ENCODE measurements at places on chromosomes 12 and 14.

DNA sequence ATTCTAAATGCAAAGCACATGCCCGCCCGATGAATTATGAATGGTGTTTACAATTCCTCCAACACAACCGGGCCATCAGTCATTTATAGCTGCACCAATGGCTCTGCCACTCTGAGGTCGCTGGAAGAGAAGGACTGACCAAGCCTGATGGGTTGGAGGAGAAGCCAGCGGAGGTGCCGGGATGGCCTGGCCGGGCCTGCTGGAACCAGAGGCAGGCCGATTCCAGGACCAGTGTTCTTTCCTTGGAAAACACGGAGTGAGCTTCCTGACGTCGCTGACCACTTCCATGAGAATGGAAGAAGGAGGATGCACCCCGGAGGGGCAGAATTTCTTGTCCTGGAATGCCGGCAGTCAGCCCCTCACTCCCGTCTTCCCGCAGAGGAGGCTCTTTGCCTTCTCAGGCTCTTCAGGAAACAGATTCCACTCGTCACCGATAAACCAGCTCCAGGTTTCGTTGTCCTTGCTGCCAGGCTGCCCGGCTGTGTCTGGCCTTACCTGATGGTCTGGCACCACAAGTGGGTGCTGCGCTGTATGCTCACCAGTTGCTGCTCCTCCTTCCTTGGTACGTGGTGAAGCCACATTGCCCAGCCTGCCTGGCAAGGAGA lies 358.5 kb upstream of the SFSWAP start:
- no peak for DNase-seq

DNA sequence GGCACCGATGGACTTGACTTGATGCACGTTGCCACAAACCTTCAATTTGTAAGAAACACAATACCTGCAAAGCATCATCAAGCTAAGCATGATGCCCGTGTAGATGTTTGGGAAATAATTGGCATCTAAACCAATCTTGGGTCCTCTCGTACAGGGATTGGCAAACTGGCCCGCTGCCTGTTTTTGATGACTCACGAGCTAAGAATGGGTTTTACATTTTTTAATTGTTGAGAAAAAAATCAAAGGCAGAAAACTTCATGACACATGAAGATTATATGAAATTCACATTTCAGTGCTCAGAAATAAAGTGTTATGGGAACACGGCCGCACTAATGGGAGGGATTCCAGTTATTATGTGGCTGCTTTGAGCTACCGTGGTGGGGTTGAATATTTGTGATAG lies 10.9 kb downstream of the MTA1 start:
- DNase-seq = no peak

DNA sequence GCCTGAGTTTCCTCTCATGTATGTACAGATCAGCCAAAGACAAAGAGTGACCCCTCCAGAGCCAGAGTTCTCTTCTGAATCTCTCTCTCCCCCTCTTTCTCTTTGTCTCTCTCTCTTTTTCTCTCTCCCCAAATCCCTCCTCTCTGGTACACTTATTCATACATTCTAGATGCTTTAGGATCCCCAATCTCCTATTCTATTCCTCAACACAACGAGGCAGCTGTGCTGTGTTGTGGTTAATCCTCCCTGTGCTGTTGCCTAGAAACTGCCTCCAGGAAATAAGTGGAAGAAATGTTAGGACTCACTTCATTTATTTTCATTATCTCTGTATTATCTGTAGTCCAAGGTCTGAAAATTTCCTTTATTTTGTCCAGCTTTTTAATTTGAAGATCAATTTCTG lies 350.5 kb upstream of the OR4E1 start:
- no peak for DNase-seq

DNA sequence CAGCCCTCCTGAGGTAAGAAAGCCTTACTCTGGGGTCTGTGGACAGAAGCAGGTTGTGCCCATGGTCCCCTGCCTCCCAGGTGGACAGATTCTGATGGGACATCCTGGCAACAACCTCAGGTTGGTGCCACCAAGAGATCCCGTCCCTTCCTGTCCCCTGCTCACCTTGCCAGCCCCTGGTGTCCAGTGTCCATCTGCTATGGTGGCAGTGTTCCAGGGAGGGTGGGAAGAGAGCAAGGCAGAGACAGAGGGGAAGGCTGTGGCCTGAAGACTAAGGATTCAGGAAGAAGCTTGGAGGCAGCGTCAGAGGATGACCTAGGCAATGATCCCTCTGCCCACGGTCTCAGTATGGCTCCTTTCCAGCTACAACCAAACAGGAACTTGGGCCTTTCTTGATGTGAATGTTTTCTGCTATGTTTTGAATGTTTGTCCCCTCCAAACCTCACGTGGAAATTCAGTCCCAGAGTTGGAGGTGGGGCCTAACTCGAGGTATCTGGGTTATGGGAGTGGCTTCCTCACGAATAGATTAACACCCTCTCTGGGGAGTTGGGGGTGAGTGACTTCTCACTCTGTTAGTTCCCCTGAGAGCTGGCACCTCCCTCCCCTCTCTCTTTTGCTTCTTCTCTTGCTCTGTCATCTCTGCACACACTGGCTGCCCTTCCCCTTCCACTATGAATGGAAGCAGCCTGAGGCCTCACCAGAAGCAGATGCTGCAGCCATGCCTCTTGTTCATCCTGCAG lies 26.9 kb downstream of the IQSEC3 start:
- no peak for DNase-seq

- DNase-seq = no peak
Observed at GRCh38 chr14:56821805-56822610, 11.7 kb upstream of the OTX2 start.

GRCh38 chr14:34965912-34966311 lies 16.9 kb upstream of the SRP54 start:
- DNase-seq = no peak

DNA sequence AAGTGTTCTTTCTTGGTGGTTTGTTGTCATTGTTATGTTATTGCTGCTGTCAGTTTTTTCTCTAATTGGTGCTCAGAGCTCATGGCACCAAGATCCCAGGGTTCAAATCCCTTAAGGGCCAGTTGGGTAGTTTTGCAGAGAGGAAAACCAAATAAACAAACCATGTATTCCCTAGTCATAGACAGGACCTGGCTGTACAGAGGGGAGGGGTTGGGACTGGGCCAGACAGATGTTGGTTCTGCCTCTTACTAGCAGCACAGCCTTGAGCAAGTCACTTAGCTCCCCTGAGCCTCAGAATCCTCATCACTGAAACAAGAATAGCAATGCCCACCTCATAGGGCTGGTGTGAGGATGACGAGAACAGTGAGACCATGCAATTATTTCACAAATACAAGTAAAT lies 53.4 kb downstream of the LTBP2 start:
- no peak for DNase-seq

GRCh38 chr12:57943438-57944080 lies 2.2 kb downstream of the ATP23 start:
- no peak for DNase-seq

- DNase-seq = no peak
Observed at GRCh38 chr12:91989143-91989542, 156.5 kb downstream of the BTG1 start.

DNA sequence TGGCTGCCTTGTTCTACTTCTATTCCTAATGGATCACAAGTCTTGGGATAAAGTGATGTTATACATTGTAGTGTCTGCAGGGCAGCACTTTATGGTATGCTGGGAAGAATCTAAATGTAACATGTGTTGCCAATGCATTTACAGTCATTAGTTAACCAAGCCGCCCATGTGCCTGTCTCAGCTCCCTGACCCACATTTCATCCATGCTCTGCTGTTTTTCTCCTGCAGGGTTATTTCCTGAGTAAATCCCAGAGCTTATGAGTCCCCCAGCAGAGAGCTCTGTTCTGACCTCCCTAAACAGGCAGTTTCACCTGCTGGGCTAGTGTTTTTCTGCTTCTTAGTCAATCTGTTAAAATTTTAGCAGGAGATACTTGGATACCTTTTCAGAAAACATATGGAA lies 4.4 kb upstream of the TMTC2 start:
- DNase-seq = no peak

DNA sequence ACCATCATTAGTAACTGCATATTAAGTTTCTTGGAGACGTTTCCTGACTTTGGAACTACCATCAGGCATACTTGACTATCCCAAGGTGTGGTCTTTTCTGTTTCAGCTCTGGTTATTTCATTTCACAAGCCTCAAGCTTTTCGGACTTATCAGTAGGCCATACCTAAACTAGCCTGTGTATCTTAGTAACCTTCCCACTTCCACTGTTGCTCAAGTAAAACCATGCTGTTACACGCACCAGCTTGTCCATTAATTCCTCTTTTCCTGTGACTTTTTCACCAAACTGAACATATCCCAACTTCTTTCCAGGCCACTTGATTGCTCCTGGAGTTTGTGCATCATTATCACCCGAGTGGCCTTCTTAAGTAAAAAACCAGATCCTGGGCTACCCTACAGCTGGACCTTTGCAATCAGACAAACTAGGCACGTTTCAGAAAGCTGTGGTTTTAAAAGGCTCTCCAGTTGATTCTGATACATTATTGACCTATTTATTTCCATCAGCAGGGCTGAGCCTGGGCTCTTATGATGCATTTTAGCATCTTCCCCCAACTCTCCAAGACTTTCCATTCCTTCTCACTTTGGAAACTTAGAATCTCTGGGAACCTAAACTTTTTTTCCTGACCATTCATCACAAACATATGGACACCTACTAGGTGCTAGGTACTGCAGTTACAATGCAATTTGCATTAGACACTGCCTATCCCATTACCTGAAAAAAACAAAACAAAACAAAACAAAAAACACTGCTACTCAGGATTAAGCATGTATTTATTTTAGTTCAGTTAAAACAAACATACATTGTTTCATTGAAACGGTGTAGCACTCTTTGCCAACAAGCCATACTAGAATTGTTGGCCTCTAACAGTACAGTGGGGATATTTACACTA lies 14.9 kb downstream of the SLC38A2 start:
- no peak for DNase-seq

DNA sequence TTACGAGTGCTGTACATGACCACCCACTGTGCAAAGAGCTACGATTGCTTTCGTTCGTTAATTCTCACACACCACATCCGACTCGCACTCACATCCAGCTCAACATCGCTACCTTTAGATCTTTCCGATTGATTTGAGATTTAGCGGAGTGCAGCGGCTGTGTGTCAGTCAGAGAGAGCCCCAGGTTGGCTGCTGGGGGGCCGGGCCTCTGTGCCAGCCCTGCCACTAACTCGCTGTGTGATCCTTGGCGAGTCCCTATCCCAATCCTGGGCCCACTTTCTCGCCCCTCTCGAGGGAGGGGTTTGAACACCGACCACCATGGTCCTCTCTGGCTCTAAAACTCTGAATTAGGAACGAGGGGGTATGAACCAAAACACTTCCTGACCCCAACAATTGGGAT lies 8.6 kb downstream of the DLK1 start:
- DNase-seq = no peak

GRCh38 chr14:33114331-33114730 lies 175.7 kb downstream of the NPAS3 start:
- no peak for DNase-seq

DNA sequence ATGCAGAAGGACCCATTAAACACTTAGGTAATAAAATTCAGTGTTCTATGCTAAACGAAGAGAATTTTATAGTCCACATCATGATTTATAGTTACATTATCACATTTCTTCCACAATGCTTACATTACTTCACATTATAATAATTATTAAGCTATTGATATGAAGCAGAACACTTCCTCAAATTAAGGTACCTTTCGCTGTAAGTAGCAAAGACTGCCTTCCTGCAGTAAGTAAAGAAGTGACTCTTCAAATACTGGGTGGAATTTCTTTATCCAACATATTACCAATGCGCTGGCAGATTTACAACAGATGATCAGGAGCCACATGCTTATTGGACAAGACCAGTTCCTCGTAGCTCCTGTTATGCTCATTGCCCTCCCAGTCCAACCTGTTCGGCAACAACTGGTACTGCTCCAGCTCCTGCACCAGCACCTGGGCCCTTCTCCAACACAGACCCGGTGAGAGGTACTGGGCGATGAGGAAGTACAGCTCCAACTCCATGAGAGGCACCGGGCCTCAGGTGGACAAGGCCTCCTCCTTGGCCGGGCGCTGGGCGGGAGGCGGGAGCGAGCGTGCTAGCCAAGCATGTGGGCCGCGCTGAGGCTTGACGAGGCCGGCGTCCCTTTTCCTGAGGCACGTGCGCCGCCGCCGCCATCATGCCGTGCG lies 210.7 kb upstream of the ATP2B1 start:
- DNase-seq = no peak

DNA sequence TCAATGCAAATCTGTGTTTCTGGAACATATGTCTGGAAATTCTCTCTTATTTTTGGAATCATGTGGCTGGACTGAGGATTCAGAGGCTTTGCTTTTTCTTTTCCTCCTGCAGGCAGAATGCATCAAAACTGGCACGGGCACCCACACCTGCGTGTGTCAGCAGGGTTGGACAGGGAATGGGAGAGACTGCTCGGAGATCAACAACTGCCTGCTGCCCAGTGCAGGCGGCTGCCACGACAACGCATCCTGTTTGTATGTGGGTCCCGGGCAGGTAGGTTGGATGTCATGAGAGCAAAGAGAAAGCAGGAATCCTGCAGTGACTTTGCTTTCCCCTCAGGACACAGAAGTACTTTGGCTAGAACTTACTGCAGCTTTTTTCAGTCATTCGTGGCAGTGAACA lies 90.3 kb downstream of the STAB2 start:
- DNase-seq = no peak

DNA sequence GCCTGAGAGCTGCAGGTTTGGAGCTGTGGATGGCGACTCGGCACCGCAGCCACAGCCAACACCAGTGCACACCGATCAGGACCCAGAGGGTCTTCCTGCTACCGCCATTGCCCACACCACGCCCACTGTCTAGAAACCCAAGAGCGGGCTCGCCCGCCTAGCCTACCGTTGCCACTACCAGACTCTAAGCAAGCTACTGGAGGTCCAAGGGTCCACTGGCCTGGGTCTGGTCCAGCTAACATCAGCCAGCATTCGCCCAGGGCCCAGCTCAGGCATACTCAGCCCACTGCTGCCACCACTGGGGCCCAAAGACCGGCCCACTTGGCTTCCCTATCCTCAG lies 30.5 kb upstream of the MON2 start:
- DNase-seq = no peak

DNA sequence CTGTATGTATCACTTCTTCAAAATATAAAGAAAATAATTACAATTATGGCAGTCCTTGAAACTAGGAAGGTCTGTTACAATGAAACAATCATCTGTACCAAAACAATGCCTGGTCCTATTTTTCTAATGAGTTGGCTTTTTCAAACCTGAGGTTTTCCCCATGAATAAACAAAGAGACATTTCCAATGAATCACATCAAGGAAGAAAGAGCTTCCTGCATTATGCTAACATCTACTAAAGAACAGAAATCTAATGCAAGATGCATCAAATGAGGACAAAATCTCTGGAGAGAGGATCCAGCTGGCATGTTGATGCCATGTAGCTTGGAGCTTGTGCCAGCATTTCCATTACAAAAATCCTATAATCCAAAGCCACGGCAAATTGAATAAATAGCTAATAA lies 29.3 kb downstream of the NIN start:
- no peak for DNase-seq

- DNase-seq = no peak
Observed at GRCh38 chr14:55025948-55026347, 951 bp downstream of the WDHD1 start.

- no peak for DNase-seq
Observed at GRCh38 chr12:33649992-33650391, 210.4 kb upstream of the SYT10 start.
